ENCODE measurements at places on chromosomes 1 and 21. TPM values are rescaled to one million over a fixed set of nuclear protein-coding genes. Genes with fewer than 3 reads are reported as not detected.
A peak's percentile ranks its signal among the peaks of the same experiment; 100 is the strongest.

DNA sequence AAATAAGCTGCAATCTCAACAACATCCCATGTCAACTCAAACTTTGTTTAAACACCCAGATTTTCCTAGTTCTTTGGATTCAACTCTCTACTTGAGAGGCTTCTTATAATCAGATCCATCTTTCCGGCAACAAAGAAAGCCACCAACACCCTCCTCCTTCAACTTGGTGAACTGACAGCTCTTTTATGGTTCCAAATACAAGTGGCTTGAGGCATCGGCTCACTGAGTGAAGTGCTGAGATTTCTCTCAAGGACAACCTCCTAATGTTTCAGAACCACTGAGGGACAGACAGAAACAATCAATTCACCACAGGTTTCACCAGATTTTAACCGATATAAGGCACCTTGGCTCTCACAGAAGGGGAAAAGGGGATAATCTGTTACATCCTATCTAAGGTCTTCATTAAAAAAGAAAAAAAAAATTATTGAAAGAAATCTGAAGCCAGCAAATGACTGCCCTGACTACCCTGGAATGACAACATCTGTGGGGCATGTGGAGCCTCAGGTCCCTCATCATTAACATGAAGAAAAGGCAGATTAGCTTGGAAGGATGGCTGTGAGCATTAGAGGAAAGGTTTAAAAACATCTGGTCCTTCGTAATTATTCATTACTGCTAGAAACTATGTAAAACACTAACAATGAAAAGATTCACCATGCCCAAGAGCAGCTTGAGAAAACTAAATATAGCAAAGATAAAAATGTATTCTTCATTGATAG lies 50.9 kb downstream of the PTPN14 start:
- DNase-seq: no peak

DNA sequence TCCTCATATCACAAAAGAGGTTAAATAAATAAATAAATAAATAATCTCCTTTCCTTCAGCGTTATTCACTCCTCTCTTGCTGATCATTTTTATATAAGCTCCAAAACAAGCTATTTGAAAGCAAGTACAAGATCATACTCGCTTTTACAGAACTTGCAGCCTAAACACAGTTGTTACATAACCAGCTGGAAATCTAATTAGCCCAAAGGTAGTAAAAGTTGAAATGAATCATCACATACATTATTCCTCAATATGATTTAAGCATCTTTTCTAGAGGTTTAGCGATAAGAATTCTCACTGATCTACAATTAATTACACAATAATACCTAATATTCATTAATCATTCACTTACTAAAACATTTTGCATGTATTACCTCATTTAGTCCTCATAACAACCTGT lies 160.2 kb downstream of the COP1 start:
- DNase-seq: no peak

DNA sequence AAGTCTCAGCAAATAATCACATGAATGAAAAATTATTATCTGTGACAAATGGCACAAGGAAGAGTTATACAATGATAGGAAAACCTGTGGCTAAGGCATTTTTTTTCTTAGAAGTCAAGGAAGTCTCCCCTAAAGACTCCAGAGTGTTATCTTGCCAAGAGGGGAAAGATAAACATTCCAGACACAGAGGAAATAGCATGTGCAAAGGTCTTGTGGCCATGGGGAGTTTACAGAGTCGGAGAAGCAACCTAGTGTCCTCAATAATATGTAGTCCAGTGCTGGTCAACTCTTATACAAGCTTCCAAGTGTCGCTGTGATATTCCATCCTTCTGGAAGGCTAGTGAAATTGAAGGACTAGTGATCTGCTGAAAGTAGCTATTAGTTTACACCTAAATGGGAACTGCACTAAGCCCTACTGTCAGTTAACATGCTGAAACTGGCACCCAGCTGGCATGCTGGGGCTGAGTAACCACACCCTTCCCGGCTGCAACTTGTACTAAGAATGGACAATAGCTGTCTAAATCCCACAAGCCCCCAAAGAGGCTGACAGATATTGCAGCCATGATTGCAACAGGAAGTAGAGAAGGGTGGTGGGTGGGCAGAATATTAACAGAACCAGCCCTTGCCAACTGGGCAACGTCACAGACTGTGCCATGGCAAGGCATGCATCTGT lies 11.5 kb upstream of the ATP1B1 start:
- DNase-seq: no peak

DNA sequence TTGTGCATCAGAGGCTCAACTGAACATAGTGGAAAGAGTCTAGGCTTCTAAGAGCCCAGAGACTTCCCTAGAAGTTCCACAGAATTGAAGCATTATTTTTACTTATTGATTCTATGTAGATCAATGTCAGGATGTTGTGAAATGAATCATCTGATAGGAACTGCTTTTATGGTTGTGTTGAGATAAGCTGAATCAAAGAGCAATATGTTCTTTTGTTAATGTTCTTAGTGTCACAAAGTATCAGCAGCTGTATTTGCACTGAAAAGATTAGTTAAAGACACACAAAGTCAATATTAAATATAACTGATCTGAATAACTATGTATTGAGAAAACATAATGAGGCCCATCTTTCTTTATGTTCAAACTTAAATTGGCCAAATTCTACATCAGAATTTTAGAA lies 430.7 kb upstream of the ZRANB2 start:
- DNase-seq: no peak

- peak; percentile 20 for DNase-seq
Measured at GRCh38 chr1:9850442-9851162, 26.8 kb upstream of the CLSTN1 start.

GRCh38 chr21:31157756-31158155 lies 119.5 kb upstream of the KRTAP19-8 start:
- no peak for DNase-seq

- no peak for DNase-seq
Measured at GRCh38 chr1:144101397-144102045, 129.7 kb upstream of the FAM72C start.

DNA sequence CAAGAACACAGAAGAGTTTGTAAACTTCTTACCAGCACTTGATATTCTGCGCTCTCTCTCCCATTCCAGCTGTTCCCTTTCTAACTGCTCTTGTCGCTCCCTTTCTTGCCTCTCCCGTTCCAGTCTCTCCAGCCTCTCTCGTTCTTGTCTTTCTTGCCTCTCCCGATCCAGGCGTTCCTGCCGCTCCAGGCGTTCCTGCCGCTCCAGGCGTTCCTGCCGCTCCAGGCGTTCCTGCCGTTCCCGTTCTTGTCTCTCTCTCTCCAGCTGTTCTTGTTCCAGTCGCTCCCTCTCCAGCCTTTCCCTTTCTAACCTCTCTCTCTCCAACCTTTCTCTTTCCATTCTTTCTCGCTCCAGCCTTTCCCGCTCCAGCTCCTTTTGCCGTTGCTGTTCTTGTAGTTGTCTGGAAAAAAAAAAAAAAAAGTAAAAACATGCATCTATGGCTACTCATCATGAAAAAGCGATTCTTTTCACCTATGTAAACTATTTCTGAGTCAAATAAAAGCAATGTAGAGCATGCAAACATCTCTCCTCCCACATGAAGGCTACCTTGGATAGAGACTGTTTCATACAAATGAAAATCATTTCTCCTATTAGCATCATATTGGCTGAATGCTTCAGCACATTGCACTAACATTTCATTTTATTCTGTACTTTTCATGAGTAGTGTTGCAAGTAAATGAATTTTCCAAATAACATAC lies 91.5 kb upstream of the LBR start:
- no peak for DNase-seq

DNA sequence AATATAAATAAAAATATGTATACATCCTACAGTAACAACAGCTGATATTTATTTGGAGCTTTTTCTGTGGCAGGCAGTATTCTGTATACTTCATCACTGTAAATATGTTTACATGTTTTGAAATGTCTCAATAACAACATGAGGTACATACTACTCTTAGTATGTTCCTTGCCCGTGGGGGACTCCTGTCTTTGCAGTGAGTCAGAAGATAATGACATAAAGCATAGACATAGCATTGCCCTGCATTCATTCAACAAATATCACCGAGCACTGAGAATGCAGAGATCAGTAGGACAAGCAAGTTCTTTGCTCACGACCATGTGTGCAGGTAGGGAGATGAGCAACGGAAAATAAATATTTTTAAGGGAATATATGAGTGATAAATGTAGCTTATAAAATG lies 246.5 kb downstream of the LTN1 start:
- DNase-seq: no peak

GRCh38 chr1:209870151-209870831 lies 42.5 kb downstream of the UTP25 start:
- no peak for DNase-seq

DNA sequence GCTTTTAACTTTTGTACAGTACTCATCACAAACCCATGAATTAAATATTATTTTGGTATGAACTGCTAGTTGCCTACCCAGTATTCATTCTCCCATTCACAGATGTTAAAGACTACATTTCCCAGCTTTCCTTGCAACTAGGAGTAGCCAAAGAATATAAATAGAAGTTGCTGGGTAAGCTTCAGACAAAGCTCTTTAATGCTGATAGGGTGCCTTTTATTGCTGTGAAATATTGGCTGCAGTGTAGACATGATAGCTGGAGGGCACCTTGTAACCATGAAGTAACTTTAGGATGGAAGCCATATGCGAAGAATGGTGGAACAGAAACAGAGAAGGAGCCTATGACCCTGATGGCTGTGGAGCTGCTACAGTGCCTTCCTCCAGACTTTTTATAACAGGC lies 16.7 kb downstream of the JUN start:
- DNase-seq: no peak

DNA sequence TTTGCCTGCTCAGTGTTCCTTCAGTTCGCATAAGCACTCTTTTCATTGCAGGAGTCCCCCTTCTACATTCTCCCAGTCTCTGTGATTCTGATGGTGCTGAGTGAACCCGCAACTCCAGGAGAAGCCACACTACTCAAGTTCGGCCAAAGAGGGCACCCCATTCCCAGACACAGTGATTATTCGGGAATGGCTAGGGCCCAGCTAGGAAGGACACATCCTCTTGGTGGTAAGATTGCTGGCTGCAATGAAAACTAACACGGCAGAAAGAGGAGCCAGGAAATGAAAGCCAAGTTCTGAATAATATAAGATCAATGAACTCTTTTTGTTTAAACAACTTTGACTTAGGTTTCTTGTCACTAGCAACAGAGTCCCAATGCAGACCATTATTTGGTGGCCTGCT lies 14.9 kb downstream of the CREG1 start:
- DNase-seq: no peak

DNA sequence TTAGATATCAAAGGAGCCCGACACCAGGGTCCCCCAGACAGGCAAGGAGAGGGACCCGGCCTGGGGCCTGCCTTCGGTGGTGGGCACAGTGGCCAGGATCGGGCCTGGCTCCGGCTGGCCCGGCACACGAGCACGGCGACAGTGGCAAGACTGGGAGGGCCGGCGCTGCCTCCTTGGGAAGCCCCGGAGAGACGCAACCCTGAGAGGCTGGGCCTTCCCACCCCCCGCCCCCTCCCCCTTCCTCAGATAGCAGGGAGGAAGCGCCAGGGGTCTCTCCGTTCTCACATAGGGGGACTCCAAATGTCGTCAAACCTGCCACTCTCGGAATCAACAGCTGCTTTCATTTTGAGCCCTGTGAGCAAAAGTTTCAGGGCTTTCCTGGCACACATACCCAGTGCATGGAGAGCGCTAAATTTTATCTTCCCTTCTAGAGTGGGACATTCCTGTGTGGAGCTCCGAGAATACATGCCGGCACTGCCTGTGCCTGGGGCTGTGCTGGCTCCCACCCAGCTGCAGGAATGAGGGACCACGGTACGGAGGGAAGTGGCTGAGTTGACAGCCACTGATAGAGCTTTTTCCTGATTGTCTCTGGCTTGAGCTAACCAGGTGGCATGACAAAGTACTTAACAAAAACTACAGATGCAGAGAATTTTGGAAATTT lies 62.4 kb downstream of the CD247 start:
- DNase-seq: no peak

GRCh38 chr1:66438062-66438461 lies 95.9 kb upstream of the SGIP1 start:
- no peak for DNase-seq

DNA sequence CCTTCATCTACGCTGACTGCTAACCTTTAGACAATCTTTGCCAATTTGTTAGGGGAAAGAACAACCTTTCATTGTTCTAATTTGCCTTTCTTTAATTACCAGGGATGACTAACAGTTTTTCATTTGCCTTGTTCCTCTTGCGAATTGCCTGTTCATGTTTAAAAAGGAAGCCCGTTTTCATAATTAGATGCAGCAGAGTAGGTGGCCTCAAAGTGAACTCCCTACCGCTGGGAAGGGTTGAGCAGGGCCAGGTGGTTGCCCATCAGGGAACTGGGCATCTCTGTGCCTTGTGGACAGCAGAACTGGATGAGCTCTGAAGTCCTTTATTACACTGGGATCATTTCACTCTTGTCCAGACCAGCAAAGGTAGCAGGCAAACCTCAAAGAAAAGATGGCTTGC lies 59.0 kb downstream of the HIVEP3 start:
- DNase-seq: no peak

GRCh38 chr1:180500689-180501088 lies 1.7 kb downstream of the ACBD6 start:
- DNase-seq: no peak

- DNase-seq: no peak
Measured at GRCh38 chr1:95118067-95118499, 928 bp downstream of the TLCD4 start.

- no peak for DNase-seq
Measured at GRCh38 chr1:36689992-36690391, 207.3 kb upstream of the CSF3R start.

DNA sequence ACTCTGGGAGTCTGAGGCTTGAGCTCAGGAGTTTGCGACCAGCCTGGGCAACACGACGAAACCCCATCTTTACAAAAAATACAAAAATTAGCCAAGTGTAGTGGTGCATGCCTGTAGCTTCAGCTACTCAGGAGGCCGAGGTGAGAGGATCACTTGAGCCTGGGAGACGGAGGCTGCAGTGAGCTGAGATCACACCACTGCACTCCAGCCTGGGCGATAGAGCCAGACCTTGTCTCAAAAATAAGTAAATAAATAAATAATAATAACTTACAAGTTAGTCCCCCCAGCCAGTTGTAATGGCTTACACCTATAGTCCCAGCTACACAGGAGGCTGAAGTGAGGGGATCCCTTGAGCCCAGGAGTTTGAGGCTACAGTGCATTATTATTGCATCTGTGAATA lies 21.7 kb upstream of the BTG2 start:
- no peak for DNase-seq

DNA sequence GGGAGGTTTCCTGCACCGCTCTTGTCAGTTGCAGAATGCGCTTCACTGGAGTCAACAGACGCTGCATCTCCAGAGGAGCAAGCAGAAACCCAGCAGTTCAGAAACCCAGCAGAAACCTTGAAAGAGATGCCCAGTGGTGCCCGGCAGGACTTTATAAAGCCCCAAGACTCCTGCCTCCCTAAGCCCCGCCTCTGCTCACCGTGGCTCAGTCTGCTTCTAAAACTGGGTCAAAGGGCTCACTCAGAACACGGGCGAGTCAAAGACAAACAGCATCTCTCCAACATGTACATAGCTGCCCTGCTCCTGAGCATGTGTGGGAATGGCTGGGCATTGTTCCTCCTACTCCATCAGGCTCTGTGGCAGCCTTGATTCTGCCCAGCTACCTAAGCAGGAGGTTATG lies at the start of gene HMGCS2:
HMGCS2 (minus strand) TSS at position 128 of the 400 bp plus-strand sequence; CDS start at position 67, 61 bp downstream.
- no peak for DNase-seq

GRCh38 chr1:17719874-17720273 lies 35.3 kb upstream of the ACTL8 start:
- no peak for DNase-seq

- DNase-seq: no peak
Measured at GRCh38 chr1:239893127-239893731, 198.5 kb upstream of the FMN2 start.

Gene ABCA4
- total RNA-seq: not detected

Gene FOXO6
- 3.3 TPM for total RNA-seq

Gene NHLH1
- total RNA-seq: 0.13 TPM

Gene UBXN10
- 2.5 TPM for total RNA-seq

Gene RGS13
- total RNA-seq: 1.3 TPM

Gene TSPAN1
- total RNA-seq: not detected

Gene PROK1
- not detected for total RNA-seq
